ENCODE measurements at places on chromosomes 13 and 19. TPM values are rescaled to one million over a fixed set of nuclear protein-coding genes. Genes with fewer than 3 reads are reported as not detected.

Gene STOML3
- not detected for total RNA-seq

Gene ATP8A2
- total RNA-seq: 3.8 TPM

Gene GFY
- total RNA-seq: not detected

Gene PRR36
- total RNA-seq: 1.2 TPM

DNA sequence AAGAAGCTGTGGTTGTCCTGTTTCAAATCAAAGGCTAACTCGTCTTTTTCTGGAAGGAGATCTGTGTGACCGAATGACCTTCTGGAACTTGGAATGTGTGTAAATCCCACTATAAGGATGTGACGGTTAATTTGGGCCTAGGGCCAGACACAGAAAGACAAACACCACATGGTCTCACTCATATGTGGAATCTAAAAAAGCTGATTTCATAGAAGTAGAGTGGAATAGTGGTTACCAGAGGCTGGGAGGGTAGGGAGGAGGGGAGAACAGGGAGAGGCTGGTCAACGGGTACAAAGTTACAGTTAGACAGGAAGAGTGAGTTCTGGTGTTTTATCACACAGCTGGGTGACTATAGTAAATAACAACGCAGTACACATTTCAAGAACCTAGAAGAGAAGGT, 39.3 kb upstream of the RGCC start:
- no peak for DNase-seq

DNA sequence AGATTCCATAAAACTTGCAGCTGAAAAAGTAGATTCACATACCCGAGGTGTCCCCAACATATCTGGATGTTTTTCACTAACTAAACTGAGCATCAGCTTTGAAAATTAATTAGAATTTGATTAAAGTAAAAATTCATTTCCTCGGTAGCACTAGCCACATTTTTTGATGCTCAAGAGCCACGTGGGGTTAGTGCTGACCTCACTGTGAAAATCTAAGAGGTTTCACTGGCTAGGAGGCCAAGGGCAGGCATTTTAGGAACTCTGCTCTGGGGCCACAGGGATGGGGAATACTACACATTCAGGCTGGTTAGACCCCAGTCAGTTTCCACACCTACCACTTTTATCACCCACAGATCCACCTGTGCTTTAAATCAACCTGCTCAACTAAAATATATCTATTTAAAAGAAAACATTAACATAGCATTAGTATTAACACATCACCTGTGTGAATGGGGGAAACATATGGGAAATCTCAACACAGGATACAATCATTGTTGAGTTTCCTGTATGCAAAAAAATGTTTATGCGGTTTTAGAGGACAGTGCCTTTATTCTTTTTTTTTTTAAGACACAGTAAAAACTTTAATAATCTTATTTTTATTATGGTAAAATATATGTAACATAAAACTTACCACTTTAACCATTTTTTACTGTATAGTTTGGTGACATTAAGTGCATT, 45.5 kb downstream of the BRD4 start:
- no peak for DNase-seq

GRCh38 chr13:91145571-91146205, 201.8 kb upstream of the MIR17HG start:
- no peak for DNase-seq

DNA sequence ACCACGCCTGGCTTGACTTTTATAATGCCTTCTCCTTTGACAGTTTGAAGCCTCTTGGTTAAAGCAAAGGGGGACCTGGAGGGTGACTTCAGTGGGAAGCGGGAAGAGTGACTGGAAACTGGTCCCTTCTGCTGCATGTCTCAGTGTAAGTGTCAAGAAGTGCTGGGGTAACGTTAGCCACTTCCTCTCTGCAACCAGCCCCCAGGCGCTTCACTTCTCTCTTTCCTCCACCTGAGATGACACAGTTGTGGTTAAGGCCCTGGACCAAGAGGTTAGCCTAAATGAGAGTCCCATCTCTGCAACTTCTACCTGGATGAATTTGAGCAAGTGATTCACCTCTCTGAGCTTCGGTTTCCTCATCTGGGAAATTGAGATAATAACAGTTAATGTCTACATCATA, 16.3 kb downstream of the LEUTX start:
- DNase-seq: no peak

DNA sequence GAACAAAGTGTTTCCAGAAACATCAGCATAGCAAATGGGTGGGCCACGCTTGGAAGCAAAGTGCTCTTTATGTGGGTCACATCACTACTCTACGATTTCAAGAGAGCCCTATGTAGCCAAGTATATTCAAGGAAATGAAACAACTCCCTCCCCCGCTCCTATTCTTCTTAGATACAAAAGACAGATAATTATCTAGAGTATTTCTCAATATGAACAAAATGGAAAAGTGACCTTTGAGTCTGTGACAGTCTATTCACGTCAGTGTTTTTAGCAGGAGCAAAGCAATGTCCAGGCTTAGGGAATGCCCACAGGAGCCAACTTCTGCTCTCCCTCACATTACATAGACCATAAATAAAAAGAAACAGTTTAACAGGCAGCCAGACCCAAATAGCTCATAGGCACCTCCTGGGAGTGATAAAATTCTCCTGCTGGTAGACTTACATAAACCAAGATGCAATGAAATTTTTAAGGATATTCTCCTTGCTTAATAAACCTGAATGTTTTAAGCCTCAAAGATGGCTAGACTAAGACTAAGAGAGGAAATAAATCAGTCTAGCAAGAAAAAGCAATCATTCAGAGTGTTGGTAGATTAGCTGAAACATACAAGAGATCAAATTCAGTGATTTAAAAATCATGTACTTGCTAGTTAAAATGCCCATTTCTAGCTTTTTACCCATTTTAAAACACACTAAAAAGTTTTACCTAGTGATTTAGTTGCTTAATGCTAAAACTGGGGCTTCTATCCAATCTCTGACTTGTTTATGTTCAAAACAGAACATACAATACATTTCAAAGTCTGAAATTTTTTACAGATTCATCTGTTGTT, 182.8 kb downstream of the RGCC start:
- no peak for DNase-seq

Data from kidney epithelial cell (primary cell).